ENCODE measurements at places on chromosomes 1 and 21.

DNA sequence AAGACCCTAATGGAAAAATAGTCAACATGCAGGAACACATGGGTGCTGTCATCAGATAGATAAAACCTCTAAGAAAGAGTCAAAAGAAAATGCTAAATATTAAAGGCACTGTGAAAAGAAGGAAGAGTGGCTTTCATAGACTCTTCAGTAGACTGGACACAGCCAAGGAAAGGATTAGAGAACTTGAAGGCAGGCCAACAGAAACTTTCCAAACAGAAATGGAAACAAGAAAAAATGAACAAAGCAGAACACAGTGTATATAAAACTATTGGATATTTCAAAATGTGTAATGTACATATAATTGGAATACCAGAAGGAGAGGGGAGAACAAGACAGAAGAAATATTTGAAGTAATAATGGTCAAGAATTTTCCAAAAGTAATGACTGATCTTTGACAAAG is 431.9 kb downstream of the MATN1 start:
- no peak for DNase-seq

- DNase-seq: no peak
These were observed 64.2 kb downstream of the SLC30A7 start for GRCh38 chr1:100960098-100960497.

GRCh38 chr1:229863651-229864545 is 203.1 kb upstream of the GALNT2 start:
- DNase-seq: no peak

DNA sequence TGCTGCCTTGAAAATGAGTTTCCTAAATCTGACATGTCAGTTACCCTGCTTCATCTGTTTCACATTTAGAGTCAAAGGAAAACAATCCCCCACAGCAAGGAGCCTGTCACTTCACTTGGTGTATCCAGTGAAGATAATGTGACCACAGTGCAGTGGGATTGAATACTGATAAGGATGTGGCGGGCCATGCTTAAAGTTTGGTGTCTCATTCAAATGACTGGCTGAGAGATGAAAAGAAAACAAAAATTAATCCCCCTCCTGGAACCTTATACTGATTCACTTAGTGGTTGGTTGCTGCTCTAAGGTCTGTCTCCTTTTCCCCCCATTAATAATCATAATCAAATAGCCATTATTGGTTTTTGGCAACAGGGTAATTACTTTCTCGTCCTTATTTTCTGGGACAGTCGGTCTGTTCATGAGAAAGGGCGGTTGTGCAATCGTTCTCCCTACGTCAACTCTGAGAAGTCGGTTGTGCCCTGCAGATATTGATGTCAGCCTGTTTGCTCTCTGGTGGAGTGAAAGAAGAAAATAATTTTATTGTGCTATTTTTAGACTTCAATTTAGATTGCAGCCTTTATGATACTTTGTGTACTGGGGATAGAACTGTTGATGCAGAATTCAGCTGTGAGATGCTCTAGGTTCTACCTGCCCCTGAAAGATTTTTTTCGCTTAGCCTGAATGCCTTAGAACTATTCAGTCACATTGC is 360.2 kb downstream of the DISC1 start:
- no peak for DNase-seq

GRCh38 chr1:160544647-160545046 is 21.6 kb upstream of the SLAMF6 start:
- DNase-seq: no peak

- DNase-seq: no peak
These were observed 299.2 kb upstream of the USP25 start for GRCh38 chr21:15430577-15430976.

DNA sequence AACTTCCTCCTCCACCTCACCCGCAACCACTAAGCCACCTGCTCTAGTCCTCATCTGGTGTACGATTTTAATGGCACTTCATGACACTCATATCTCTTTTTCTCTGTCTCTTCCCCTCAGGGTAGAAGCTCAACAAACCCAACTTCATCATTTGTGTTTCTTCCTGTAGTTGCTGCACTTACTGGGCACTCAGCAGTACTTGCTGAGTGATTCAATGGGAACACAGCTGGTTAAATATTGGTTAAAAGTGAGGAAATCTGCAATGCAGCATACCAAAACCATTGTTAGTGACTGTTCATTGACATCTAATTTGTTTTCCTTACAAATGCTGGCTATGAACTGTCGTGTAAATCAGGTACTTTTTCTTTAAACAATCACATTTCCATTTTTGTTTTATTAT is 541.1 kb upstream of the PRMT6 start:
- DNase-seq: peak; percentile 23

GRCh38 chr1:106584676-106585075 is 471.8 kb upstream of the PRMT6 start:
- no peak for DNase-seq

DNA sequence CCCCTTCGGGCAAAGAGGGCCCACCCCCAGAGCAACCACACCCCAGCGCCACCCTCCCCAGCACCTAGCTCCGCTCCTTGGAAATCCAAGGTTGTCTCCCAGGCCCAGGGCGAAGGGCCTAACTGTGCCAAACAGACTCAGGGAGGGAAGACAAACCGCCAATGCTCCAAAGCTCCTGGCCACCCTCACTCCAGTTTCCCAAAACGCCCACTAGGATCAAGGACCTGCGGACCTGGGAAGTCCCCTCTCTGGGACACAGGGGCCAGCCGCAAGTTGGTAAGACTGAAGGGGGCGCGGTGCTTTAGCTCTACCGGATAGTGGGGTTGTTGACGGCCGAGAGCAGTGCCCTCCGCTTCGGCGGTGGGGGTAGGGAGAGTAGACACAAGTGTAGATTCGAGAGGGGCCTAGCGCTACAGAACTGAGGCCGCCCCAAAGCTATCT is 581 bp downstream of the IRF6 start:
- no peak for DNase-seq
